ENCODE measurements at places on chromosomes 7 and 10. TPM values are rescaled to one million over a fixed set of nuclear protein-coding genes. Genes with fewer than 3 reads are reported as not detected.

DCLRE1A gene
- 14.7 TPM for total RNA-seq

GIMAP7 gene
- total RNA-seq: not detected

SYT15B gene
- total RNA-seq: 2.7 TPM

FAM131B gene
- 3.1 TPM for total RNA-seq

PAPOLB gene
- 0.02 TPM for total RNA-seq

TRIM73 gene
- total RNA-seq: not detected

TBC1D12 gene
- 4.1 TPM for total RNA-seq

PCLO gene
- 2.7 TPM for total RNA-seq

MYO1G gene
- not detected for total RNA-seq

CLDN4 gene
- total RNA-seq: 1.2 TPM

NUDT5 gene
- total RNA-seq: 107 TPM

INA gene
- not detected for total RNA-seq

ZNF365 gene
- total RNA-seq: 2.6 TPM

GPR15LG gene
- not detected for total RNA-seq

ARMC3 gene
- not detected for total RNA-seq

YWHAG gene
- total RNA-seq: 100 TPM

TAS2R3 gene
- 0.08 TPM for total RNA-seq

STAG3 gene
- total RNA-seq: 0.35 TPM

CDC14C gene
- total RNA-seq: 0.06 TPM

NPC1L1 gene
- not detected for total RNA-seq

CH25H gene
- total RNA-seq: 0.12 TPM

IFIT1B gene
- total RNA-seq: 0.12 TPM

PIK3CG gene
- total RNA-seq: not detected

EBLN1 gene
- not detected for total RNA-seq

HOXA1 gene
- 1.2 TPM for total RNA-seq

LMTK2 gene
- total RNA-seq: 7.1 TPM

MYOF gene
- 30.2 TPM for total RNA-seq

LAMB1 gene
- total RNA-seq: 128 TPM

CLEC2L gene
- not detected for total RNA-seq

SPOCK2 gene
- total RNA-seq: 0.29 TPM

PRKG1 gene
- 3.4 TPM for total RNA-seq

SAMD8 gene
- total RNA-seq: 10.9 TPM

OPN4 gene
- 0.02 TPM for total RNA-seq

KLHDC10 gene
- 15.5 TPM for total RNA-seq

RGS10 gene
- total RNA-seq: 28.7 TPM

ASCC1 gene
- 47.3 TPM for total RNA-seq

TAS2R5 gene
- total RNA-seq: not detected

SLC39A12 gene
- not detected for total RNA-seq

TFPI2 gene
- total RNA-seq: 18.0 TPM

CPA2 gene
- total RNA-seq: not detected

ZCCHC24 gene
- 8.7 TPM for total RNA-seq

COL17A1 gene
- not detected for total RNA-seq

UPK3BL2 gene
- not detected for total RNA-seq

LAMB4 gene
- total RNA-seq: 3.2 TPM

POP7 gene
- 61.6 TPM for total RNA-seq

COL26A1 gene
- not detected for total RNA-seq

FRA10AC1 gene
- 0.74 TPM for total RNA-seq

CALHM3 gene
- total RNA-seq: 0.23 TPM

UPK3BL1 gene
- 7.2 TPM for total RNA-seq

TEX36 gene
- total RNA-seq: not detected

SP8 gene
- total RNA-seq: 0.08 TPM

AKR1B15 gene
- 0.14 TPM for total RNA-seq

ZNF277 gene
- total RNA-seq: 33.9 TPM

PLPP4 gene
- 2.6 TPM for total RNA-seq

GNGT1 gene
- not detected for total RNA-seq

C10orf95 gene
- not detected for total RNA-seq

Data from H4 (cell line).